COLO829 (cell line): ENCODE measurements at places on chromosomes 3 and 15.

DNA sequence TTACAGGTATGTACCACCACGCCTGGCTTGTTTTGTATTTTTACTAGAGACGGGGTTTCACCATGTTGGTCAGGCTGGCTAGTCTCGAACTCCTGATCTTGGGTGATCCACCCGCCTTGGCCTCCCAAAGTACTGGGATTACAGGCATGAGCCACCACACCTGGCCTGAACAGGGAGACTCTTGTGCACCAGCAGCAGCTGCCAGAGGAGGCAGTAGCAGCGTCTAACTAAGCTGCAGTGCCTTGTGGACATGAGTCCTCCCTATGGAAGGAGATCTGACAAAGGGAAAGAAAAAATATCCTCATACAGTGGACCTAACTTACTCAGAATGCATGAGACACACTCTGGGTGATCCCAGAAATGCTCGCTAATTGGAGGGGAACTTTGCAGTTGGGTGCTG, 36.8 kb upstream of the NEO1 start:
- no peak for DNase-seq

DNA sequence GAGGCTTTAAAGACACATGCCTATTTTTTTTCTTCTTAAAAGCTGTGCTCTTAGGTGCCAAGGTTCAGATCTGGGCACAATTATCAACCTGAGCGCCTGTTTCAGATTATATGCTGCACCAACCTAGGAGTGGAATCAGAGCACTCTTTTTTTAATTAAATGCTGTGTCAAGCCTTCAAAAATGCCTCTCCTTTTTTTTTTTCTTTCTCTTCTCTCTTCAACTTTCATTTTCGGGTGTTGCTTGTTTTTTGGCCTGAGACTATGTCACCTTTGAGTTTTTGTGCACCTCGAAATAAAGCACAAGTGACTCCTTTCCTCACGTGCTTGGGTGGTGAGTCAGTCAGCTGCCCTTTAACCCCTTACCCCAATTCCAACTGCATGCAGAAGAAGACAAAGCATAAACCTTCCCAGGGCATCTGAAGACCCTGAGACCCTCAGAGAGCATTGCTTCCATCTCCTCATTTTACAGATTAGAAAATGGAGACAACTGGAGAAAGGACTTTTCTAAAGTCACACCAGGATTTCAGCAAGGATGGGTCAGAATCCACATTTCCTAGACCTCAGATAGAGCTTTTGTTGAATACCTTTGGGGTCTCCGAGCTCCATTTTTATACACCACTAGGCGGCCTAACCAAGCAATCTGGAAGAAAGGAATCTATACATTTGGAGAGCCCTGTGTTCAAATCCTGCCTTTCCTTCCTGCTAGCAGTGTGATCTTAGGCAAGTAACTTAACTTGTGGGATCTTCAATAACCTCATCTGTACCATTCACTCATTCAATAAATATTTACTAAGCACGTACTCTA, 631 bp upstream of the PRICKLE2 start:
- DNase-seq = no peak

- no peak for DNase-seq
Measured at GRCh38 chr3:135891121-135891520, 74.4 kb upstream of the PPP2R3A start.

- DNase-seq = no peak
Measured at GRCh38 chr3:169686874-169687273, 23.4 kb upstream of the MECOM start.

- no peak for DNase-seq
Measured at GRCh38 chr3:32913790-32914446, 37.5 kb upstream of the CCR4 start.

DNA sequence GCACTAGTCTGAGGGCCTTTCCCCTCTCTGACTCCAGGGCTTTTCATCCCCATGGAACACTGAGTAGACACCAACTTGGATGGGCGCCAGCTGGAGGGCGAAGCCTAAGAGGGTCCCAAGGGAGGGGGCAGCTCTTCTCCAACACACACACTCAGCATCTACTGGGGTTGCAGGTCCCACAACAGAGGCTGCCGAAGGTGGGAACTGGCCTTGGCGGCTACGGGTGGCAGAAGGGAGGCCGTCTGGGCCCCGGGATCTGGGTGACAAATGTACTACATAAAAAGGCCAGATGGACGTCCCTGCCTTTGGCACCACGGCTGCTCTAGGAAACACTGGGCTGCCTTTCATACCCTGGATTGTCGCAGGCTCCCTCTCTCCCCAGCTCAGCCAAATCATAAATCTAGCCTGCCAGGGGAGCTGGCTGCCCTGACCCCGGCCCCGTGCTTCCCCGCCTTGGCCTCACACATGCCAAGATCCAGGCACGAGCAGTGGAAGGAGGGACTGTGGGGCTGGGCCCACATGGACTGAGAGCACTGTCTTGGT, 31.5 kb downstream of the SEMA5B start:
- no peak for DNase-seq
